ENCODE measurements at places on chromosomes 7 and 10. TPM values are rescaled to one million over a fixed set of nuclear protein-coding genes. Genes with fewer than 3 reads are reported as not detected.

- DNase-seq, result peak; percentile 34
Observed at GRCh38 chr10:58859526-58859925, 316.9 kb upstream of the PHYHIPL start.

The HKDC1 gene
- total RNA-seq, result 2.4 TPM

GRCh38 chr10:78450807-78451485 is 417.3 kb downstream of the RPS24 start:
- DNase-seq, result no peak

- no peak for DNase-seq
Observed at GRCh38 chr7:158316466-158317031, 271.1 kb downstream of the PTPRN2 start.

DNA sequence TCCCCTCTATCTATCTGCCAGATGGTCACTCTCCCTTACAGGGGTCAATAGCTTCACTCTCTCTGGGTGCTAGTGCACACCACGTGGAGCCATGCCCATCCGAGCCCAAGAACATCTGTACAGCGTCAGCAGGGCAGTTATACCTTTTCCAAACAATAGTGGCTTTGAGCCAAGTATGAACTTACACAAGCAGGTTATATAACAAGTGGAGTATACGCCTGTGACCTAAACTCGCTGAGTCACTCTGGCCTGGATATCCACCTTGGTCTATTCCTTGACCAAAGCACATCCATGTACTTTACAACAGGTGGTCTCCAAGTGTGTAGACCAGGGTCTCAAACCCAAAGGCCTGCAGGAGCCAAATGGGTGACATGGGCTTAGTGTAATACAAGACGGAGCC is 20.3 kb downstream of the PLAC9 start:
- DNase-seq, result no peak

GRCh38 chr7:105011141-105011830 is 2.7 kb upstream of the KMT2E start:
- no peak for DNase-seq

The DEPP1 gene
- total RNA-seq, result 70.4 TPM

The MMP21 gene
- total RNA-seq, result not detected

The LLCFC1 gene
- total RNA-seq, result not detected

The SH3PXD2A gene
- total RNA-seq, result 12.8 TPM

DNA sequence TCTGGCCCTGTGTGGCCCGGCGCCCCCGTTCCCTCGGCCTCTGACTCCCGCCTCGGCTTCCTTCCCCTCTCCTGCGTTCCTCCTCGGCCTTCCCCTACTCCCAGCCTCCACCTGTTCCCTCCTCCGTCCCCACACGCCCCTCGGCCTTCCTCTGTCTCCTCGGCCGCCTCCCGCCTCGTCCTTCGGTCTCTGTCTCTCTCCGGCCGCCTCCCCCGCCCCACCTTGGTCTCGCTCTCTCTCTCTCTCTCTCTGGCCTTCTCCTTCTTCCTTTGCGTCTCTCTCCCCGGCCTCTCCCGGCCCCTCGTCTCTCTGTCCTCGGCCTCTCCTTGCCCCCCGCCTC is 588 bp downstream of the GET4 start:
- no peak for DNase-seq

The NPSR1 gene
- total RNA-seq, result not detected

The ASL gene
- total RNA-seq, result 50.4 TPM

- no peak for DNase-seq
Observed at GRCh38 chr7:2884161-2884560, 40.1 kb upstream of the GNA12 start.

DNA sequence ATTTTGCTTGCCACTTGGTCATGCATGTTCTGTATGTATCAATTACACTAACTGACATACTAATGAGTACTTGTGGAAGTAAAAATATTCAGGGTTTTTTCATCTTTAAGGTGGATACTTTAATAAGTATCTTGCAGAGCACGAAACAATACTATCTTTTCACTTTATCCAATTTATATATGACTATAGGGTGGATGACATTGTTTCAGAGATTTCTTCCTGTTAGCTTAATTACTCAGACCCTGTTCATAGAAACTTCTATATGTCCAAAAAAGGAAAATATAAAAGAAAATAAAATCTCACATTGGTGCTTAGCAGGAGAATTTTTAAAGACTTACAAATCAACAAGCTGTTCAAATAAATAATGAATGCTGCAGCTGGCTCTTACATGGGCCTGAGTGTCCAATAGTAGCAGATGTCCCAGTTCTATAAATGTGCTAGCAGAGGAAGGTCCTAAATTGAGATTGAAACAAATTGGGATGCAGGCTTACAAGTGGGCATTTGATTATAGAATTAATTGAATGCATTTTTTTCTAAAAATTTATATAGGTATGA is 91.5 kb upstream of the THSD7A start:
- DNase-seq, result no peak

DNA sequence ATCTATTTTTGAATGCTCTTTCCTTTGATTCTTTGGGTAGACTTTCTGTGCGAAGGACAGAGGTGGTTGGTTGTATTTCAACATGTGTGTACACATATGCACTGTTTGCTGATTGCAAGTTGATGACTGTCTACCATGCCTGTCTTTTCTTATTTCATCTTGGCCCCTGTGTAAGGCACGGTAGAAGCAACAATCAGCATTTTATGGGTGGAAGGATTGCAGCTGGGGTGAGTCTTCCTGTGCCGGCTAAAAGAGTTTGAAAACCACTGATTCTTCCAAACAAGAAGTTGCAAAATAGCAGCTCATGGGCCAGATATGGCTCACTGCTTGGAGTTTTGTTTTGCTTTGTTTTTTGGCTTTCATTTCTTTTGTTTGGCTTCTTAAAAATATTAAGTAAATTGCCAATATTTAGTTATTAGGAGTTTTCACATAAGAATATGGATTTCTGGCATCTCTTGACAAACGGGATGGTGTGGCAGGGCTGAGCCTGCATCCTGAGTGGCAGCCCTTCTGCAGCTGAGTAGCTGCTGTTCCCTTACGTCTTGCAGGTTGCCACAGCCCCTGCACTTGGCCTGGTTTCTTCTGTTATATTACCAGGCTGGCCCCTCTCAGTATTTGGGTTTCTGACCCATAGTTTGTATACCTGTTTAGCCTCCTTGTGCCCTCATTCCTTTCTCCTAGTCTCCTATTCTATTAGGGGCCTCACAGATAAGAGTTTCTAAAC is 7.2 kb downstream of the ZNF862 start:
- no peak for DNase-seq

DNA sequence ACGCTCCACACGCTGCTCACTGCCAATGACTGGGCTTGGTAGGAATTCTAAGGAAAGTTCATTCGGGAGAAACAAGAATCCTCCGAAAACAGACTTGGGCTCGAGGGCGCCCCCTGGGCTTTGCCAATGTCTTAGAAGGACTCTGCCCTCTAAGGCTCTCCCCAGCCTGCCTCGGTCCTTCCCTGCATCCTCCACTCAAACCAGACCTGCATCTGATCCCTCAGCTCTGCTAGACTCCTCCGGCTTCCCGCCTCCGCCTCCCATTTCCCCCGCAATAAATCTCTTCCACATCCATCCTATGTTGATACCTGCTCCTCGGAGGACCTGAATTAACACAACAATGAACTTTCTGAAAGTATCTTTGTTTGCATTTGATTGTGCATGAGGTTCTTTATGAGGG is 177.6 kb downstream of the PLPP4 start:
- DNase-seq, result no peak

DNA sequence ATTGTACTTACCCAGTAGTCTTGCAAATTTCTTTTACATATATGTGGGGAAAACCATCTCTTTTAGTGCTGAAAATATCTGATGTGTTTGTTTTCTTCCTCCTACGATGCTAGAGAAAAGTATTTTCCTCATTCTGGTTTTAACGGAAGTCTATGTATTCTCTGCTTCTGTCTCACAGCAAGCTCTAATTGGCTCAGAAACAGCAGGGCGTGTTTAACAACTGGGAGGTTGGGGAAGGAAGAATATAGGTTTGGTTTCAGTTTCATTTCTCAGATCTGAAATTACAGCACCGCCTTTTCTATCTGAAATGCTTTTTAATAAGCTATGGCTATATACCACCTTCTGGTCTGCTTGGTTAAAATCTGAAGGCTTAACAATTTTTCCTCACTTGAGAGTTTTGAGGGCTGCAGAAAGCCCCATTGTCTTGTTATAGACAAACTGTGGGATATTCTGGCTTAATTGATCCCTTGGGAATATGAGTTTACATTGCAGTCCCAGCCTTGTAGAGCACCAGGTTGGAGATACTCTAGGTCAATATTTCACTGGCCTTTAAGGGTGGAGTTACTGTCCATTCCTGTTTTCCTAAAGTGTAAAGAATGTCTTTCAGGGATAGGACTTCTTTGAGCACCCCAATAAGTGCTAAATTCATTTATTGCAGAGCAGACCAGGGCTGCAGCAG is at the start of gene SAMD9:
Gene SAMD9, minus strand, starts transcription at position 128 of the 679 bp plus-strand sequence. CDS start 11,882 bp downstream, outside the sequence.
- peak; percentile 48 for DNase-seq

The ARMC3 gene
- total RNA-seq, result 0.13 TPM

GRCh38 chr10:26697922-26698608 is 564 bp downstream of the PDSS1 start:
- no peak for DNase-seq

The NODAL gene
- not detected for total RNA-seq

DNA sequence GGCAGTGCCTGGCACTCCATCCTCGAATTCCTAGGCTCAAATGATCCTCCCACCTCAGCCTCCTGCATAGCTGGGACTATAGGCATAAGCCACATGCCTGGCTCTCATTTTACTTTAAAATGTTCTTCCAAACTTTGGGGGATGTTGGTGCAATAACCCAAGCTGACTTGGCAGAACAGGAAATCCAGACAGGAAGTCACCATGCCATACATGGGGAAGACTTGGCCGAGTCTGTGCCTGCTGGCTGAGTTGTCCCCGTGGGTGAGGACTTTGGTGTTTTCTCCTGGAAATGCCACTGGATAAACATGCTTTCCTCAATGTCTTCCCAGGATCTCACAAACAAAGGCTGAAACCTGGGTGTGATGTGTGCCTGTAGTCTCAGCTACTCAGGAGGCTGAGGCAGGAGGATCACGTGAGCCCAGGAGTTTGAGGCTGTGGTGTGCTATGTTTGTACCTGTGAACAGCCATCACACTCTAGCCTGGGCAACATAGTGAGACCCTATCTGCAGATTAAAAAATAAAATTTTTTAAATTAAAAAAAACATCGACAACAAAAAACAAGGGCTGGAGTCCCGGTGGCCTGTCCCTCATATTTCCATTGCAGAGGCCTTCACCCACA is 19.8 kb downstream of the HKDC1 start:
- no peak for DNase-seq

The PARD3 gene
- total RNA-seq, result 88.4 TPM

- no peak for DNase-seq
Observed at GRCh38 chr10:105352281-105352680, 711.2 kb downstream of the SORCS3 start.

The ELMO1 gene
- 423 TPM for total RNA-seq

GRCh38 chr10:104339469-104340110 is 1.3 kb upstream of the ITPRIP start:
- DNase-seq, result peak; percentile 80

The C7orf33 gene
- not detected for total RNA-seq

The CPA1 gene
- total RNA-seq, result 1.3 TPM

The WASHC2C gene
- total RNA-seq, result 42.1 TPM

The OR2A42 gene
- 1.5 TPM for total RNA-seq

GRCh38 chr10:114094795-114095194 is 51.1 kb downstream of the ADRB1 start:
- DNase-seq, result no peak

The ADARB2 gene
- not detected for total RNA-seq

DNA sequence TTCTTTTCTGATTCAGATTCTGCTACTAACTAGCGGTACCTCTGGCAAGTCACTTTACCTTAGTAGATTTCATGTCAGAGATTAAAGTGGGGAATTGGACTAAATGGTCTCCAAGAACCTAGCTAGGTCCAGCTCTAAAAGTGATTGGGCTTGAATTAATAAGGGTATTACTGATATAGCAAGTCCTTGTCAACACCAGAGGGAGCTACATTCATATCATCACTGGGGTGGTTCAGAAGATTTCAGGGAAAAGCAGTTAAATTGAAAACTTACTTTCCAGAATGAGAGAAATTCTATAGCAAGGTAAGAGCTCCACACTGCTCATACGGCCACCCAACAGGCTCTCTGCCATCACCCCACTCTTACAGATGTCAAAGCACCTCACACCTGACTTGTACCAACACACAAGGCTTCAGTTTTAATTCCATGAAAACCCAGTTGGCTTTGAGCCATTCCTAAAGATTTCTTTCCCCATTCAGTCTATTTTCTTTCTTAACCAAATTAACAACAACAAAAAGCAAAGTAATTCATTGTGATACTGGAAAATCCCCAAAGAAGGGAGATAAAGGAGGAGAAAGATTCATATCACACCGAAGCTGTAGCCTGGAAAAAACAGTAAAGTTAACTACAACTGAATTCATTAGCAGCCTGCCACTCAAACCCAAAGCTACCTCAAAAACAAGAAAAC is 38.0 kb upstream of the SPOCK2 start:
- no peak for DNase-seq

The EVX1 gene
- not detected for total RNA-seq

The CADPS2 gene
- 33.1 TPM for total RNA-seq

DNA sequence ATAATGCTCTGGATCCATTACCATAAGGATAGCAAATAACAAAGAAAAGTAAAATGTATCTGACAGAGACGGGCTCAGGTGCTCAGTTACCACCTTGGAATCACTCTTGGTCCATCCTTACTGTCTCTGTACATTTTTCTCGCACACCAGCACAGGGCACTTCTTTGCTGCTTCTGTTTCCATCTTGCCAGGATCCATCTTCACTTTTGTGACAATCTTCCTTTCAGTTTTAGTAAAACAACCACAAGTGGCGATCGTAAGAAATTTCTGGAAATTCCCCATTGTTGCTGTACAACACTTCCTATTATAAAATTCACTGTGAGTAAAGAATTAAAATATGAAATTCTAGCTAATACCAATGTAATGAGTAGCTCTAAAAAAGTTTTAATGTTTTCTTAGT is 695.5 kb downstream of the GRM8 start:
- DNase-seq, result no peak

DNA sequence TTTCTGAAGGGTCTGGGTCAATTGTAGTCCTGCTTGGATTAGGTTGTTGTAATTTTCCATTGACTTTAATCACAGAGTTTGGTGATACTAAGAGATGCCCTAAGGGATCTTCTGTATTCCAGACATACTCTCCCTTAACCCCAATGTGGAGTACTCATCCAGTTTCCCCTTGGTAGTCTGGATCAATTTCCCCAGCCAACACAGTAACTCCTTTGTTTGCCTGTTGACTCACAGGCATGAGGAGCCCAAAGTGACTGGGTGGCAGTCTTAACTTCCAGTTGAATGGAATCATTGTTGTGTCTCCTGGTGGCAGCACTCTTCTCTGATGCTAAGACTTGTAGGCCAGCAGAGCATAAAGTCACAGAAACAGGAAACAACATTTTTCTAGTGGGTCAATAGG is 41.5 kb upstream of the PIK3CG start:
- DNase-seq, result no peak

GRCh38 chr10:58220769-58221451 is 46.8 kb downstream of the IPMK start:
- no peak for DNase-seq

DNA sequence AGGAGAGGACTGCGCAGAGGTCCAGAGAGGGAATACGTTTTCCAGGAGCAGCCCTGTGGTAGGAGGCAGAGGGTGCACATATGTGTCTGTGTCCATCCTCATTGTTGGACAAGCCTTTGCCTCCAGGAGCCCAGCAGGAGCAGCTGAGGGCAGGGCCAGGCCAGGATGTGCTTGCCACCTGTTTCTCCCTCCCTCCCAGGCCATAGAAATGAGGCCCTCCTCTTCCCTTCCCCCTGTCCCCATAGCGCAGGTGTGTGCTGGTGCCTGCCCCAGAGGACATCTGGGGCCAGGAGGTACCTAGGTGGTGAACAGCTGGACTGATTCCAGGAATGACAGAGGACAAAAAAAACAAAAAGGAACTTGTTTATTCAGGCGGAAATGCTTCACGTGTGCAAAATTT is 10.5 kb upstream of the CXCL12 start:
- no peak for DNase-seq

Measured in thyroid gland (tissue), 4 donors.